ENCODE measurements at places on chromosomes 2 and 18.
A peak's percentile ranks its signal among the peaks of the same experiment; 100 is the strongest.

DNA sequence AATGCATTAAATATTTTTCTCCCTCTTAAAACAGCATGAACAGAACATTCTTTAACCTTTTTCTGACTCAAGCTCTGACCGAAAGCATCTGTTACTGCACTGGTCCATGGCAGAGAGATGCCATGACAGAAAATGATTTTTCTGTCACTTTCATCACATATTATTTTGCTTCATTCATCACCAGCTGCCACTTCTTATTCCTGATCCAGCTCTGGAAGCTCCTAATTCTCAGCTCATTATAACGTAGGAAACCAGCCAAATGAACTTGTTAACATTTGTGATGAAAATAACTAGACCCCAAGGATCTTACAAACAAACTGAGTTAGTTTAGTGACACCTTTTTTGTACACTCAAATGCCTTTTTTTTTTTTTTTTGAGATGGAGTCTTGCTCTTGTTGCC lies 7.6 kb upstream of the CFLAR start:
- DNase-seq = no peak

GRCh38 chr2:70789304-70790135 lies 923 bp downstream of the FIGLA start:
- DNase-seq = peak; percentile 63

- peak; percentile 56 for DNase-seq
These were observed at the start of gene ICA1L for GRCh38 chr2:202871300-202872141. ICA1L (minus strand) TSS chr2:202871766; CDS start chr2:202829009, 42,757 bp downstream.

DNA sequence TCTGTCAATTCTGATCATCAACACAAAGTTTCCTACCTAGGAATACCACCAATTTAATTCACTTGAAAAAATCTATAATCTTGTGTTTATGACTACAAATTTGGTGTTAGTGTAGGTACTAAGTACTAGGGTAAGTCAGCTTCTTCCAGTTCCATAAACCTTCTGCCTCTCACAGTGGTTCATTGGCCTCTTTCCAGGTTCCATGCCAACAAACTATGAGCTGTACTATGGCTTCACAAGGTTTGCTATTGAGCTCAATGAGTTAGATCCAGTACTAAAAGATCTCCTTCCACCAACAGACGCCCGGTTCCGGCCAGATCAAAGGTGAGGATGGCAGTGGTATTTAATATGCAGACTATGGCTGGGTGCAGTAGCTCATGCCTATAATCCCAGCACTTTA lies 58.8 kb downstream of the PRKRA start:
- DNase-seq = no peak

DNA sequence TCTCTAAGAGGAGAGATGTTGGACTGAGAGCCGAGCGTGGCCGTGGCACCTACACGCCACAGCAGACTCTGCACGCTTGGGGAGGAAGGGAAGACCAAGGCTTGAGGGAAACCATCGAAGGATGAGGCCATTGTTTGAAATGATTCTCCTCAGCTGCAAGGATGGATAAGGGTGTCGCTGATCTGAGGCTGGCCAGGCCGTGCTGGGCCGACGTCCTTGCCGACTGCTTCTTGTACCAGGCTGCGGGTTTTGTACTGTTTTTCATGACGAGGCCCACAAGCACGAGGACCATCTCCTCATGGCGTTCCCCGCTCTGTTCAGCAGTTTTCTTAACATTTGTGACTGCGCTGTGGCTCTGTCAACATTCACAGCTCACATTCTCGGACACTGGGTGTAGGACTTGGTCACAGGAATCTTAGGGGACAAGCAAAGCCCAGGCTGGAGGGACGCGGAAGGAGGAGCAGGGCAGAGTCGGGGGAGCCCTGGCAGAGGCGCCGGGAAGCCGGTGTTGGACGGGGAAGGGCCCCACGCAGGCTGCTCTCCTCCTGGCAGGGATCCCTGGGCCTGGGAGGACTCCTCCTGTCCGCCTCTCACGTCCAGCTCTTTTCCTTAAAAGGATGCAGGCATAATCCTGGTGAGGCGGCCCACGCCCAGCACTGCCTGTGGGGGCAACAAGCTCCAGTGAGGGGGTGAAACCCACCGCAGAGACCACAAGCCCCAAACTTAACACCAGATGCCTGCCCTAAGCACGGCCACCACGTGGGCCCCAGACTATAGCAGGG lies 259.0 kb upstream of the SALL3 start:
- DNase-seq = no peak

DNA sequence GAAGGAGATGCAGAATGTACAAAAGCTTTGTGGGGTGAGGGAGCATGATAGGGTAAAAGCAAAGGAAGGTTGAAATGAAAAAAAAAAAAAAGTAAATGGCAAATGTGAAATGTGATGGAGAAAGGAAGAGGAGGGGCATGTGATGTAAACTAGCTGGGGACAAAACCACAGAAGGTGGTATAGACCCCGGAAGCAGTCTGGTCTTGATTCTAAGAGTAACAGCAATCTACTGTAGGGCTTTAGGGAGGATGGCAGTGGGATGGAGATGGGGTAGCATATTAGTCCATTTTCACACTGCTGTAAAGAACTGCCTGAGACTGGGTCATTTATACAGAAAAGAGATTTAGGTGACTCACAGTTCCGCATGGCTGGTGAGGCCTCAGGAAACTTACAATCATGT lies 362.0 kb downstream of the SOCS6 start:
- no peak for DNase-seq

GRCh38 chr2:177537636-177538035 lies 145.1 kb downstream of the AGPS start:
- no peak for DNase-seq

- no peak for DNase-seq
These were observed 48.2 kb downstream of the LONRF2 start for GRCh38 chr2:100274076-100274475.

- no peak for DNase-seq
These were observed 76.1 kb downstream of the LRRC30 start for GRCh38 chr18:7307030-7307429.

DNA sequence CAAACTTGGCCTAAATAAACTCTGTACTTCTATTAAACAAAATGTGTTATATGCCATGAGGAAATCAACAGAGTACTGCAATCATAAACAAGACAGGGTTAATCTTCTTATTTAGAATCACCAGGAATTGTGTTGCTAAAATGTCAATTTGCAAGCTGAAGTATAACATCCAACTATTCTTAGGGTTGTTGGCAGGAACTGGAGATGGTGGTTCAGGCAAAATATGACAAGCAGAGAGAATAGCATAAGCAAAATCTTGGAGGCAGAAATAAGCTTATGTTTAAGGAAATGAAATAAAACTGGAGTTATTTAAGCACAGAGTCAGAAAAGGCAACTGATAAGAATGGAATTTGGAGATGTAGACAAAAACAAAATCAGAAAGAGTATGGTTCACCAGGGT lies 463.8 kb upstream of the SLC8A1 start:
- no peak for DNase-seq

GRCh38 chr2:102229141-102229769 lies 42.4 kb downstream of the IL1RL2 start:
- DNase-seq = no peak

- no peak for DNase-seq
These were observed 135.3 kb downstream of the CTIF start for GRCh38 chr18:48673853-48674721.

GRCh38 chr2:11621410-11621809 lies 48.6 kb downstream of the NTSR2 start:
- DNase-seq = no peak
